ENCODE measurements at places on chromosomes 12 and 14.

- no peak for DNase-seq
These were observed 15.4 kb downstream of the PDE1B start for GRCh38 chr12:54564768-54565167.

DNA sequence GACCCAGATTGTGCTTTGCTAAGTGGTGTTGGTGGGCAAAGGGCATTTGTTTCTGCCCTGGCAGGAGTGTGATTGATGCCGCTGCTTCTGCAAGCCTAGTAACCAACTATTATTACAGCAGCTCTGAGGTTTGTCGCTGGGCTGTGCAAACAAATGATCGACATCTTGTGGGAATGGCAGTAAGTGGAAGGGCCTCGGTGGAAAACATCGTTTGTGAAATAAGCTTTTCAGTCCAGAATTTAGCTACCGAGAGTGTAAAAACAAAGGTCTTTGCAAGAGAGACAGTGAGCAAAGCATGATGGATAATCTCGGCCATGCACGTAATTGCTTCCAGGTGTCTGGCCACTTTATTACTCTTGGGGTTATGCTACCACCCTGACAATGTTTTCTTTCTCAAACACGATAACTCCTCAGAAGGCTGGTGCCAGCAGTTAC lies 397.7 kb upstream of the PRICKLE1 start:
- DNase-seq: no peak

DNA sequence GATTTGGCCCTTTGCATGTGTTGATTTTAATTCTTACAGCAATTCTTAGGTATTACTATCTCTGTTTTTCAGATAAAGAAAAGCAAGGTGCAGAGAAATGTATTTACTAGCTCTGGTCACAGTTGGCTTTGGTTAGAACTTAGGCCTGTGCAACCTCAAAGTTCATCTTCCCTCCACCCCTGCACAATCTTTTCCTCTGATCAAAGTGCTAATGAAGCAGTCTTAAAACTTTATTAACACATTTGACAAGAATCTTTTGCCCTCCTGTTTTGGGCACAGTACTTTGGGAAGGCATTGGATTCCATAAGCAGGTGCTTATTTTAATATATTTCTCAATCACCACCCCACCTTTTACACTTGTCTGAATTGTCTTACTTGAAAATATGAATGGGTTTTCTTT lies 2.7 kb downstream of the IRAK4 start:
- no peak for DNase-seq

- DNase-seq: peak; percentile 60
These were observed 4.2 kb upstream of the AJUBA start for GRCh38 chr14:22986508-22987054.

DNA sequence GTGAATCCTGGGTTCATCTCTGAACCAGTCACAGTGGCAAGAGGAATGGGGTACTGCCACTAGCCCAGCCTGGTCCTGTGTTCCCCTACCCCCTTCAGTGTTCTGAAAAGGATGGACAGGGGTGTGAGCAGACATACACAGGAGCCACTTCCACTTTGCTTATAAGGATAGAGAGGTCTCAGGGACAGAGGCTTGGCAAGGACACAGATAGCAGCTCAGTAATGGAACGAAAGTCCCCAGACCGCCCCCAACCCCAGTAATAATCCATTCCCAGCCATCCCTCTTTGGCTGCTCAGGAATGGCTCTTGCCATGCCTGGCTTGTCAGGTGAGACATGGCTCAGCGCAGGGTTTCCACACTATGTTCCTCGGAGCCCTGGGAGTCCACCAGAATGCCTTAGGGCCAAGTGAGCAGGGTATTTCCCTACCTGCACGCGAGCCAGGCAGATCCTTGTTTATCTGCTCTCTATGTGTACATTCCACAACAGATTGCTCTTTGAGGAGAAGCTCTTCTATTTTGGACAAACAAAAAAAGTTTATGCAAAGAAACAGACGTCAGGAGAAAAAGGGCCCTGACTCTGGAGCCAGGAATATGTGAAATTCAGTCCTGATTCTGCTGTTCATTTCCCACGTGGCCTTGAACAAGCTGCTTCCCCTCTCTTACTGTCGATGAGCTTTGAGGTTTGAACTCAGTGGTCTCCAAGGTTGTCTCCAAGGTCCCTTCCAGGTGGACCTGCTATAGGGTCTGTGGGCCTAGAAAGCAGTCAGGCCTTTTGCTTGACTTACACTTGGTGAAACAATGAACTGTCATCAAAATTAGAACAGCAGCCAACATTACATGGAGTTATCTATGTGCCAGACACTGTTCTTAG lies 10.0 kb downstream of the UBE3B start:
- DNase-seq: no peak

GRCh38 chr12:53461059-53461458 lies 9.2 kb downstream of the PCBP2 start:
- no peak for DNase-seq

- DNase-seq: no peak
These were observed 17.1 kb upstream of the MDM1 start for GRCh38 chr12:68349220-68349621.

DNA sequence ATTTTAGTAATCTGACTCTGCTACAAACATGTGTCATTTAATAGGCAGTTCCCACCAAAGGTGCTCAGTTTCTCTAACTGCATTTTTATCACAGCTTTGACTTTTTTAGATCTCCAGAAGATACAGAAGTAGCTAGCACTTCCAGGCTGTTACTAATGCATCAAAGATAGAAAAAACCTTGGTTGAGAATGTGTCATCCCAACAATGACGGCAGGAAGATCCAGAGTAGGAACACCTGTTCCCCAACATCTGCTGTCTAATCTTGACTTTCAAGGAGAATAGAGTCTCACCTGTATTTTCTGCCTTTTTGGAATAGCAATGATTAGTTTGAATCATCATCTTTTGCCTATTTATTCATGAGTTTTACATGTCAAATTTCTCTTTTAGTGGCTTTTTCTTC lies 45.0 kb downstream of the ARMH4 start:
- no peak for DNase-seq

DNA sequence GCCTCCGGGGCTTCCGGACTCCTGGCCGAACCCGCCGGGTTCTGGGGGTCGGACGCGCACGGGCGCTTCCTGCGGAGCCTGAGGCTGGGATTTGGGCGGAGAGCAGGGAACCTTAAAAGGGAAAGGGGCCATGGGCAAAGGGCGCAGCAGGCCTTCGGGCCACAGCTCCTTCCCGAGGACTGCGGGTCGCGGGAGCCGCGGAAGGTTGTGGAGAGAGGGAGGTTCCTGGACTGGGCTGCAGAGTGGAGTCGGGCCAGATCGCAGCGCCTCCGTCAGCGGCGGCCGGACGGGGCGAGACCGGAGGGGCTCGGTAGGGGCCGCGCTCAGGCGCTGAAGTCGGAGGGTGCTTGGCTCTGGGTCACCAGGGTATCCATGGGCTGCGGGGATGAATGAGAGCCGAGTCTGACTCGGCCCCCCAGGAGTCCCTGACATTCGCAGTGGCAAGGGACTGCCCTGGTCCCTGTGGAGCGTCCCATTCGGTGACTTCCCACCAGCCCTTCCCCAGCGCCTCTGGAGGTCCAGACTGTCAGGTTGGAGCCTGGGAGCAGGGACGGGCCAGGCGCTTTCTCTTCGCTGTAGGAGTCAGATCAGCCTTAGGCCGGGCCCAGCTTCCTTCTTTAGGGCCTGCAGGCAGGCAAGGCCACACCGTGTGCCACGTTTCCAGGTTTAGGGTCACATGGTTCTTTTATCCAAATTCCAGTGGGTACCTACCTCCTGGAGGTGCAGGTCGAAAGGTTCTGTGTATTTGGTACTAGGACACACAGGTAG lies 938 bp upstream of the SLC25A29 start:
- no peak for DNase-seq

GRCh38 chr12:47216150-47216677 lies 136.5 kb upstream of the AMIGO2 start:
- peak; percentile 59 for DNase-seq

- DNase-seq: no peak
These were observed 5.2 kb downstream of the ZBTB42 start for GRCh38 chr14:104805941-104806624.

DNA sequence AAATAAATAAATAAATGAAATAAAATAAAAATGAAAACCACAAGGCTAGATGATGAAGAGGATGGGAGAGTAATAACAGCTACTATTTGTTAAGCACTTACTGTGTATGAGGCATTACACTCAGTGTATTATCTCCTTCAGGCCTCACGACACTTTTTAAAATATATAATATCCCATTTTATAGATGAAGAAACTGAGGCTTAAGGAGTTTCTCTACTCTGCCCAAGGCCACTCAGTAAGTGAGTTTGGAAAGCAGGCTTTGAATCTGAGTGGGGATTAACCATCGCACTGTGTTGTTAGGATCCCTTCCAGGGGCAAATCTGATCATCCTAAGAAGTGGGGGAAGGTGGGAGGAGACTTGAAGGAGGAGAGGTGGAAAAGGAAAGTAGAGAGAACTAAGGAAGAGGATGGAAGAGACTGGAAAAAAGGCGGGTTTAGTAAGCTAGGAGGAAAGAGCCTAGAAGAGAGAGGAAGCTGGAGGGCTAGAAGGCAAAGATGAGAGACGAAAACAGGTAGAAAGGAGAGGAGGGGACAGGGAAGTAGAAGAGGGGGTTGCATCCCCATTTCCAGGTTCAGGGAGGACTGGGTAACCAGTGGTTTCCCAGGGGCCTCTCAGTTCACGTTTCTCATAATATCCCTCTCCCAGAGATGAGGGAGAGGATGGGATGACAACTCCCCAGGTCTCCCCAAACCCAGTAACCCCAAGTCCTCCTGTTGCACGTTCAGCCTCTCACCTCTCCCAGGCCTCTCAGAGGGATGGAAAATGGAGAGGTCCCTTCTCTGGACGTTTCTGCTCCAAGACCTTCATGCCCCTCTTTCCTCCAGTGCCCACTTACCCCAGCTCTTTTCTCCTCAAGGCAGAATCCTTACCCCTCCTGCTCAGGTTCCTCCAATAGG lies 1.7 kb downstream of the STAT6 start:
- no peak for DNase-seq

DNA sequence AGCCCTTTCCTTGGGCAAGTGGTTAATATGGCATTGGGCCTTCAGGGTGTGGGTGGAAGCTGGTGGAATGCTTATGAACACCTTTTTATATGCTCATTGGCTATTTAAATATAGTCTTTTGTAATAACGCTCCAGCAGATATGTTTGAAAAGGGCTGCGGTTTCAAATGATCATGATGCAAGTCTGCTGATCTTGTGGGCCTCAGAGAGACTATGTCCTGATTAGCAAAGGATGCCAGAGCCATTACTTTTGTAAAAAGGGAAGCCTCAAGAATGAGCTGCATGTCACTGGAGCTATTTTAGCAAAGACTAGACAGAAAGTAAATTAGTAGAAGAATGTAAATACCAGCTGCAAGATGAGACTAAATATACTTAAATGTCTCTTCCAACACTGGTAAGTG lies 200.5 kb downstream of the GXYLT1 start:
- no peak for DNase-seq

DNA sequence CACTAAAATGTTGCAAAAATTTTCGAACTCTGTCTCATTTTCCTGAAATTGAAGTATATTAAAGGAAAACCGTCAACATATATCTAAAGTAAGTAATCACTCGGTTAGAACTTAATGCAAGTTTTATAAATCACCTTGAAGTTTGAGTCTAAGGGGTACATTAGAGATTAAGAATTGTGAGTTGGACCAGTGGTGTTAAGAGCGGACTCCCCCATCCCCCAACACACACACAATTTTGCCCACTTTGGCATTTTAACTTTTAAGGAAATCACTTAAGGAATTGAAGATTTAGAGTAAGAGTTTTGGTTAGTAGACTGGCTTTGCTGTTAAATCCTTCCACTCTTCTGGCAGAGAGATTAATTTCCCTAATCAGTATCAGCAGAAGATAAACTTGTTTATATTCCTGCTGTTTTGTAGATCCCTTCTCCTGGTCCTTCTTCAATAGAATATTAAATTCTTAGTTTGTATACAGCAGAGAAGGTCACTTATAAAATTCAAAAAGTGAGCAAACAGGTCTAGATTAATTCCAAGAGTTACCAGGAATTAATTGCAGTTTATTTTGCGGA lies 1.5 kb downstream of the HIF1A start:
- DNase-seq: no peak

GRCh38 chr14:64761441-64762043 lies 57.3 kb downstream of the PLEKHG3 start:
- DNase-seq: no peak

Data from T-helper 22 cell (primary cell).